ENCODE measurements at places on chromosomes 16 and 17. TPM values are rescaled to one million over a fixed set of nuclear protein-coding genes. Genes with fewer than 3 reads are reported as not detected.

GRCh38 chr17:58913971-58914769, 158.5 kb downstream of the PPM1E start:
- no peak for DNase-seq

C17orf67 gene
- 2.4 TPM for total RNA-seq

DNA sequence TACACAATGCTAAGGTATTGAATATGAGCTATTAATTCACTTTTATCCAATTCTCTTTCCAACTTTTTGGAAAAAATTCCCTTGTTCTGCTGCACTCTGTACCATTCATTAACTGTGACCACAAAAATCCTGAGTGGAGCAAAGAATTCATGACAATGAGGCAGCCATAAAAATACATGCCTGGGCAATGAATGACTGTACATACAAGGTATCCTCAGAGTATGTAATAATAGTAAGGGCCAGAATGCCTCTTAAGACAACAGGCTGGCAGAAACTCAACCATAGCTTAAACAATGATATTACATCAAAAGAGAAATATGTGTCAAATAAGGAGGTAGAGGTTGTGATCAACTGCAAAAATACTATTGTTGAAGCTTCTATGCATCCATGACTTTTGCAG, 74.7 kb upstream of the CA10 start:
- no peak for DNase-seq

DNA sequence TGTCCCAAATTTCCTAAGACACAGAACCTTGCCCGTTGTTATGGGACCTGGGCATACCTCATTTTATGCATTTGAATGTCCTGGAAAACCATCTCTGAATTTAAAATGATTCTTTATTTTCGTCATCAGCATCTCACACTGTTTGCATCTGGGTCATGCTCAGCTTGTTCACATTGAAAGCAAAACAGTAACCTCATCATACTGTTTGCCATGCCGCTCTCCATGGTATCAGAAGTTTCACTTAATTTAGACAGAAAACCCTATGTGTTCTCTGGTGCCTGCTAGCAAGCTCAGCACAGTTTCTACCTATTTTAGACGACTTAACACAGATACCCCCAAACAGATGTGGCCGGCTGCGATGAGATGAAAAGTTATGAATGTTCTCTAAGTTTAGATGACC, 292.1 kb downstream of the SNX29 start:
- DNase-seq: no peak

NFATC2IP gene
- 30.2 TPM for total RNA-seq

DNA sequence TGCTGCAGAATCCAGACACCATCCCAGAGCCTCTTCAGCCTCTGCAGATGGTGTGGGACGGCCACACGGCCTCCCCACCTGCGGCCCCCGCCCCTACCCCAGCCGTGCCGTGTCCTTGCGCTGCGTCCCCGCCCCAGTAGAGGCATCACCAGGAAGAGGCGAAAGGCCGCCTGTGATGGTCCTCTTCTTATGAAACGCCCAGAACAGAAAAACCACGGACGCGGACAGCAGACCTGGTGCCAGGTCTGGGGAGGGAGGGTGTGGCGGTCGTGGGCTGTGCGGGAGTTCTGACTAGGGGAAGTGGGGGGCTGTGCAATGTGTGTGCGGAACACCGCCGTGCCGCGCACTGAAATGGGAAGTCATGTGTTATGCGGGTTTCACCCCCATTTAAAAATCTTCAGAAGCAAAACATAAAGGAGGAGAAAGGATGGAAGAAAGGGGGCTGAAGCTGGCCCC, 25.5 kb downstream of the ACSF3 start:
- peak; percentile 68 for DNase-seq

GRCh38 chr17:70105641-70106040, 30.6 kb downstream of the KCNJ16 start:
- DNase-seq: no peak

- no peak for DNase-seq
These were observed 14.7 kb downstream of the C16orf96 start for GRCh38 chr16:4570688-4571321.

- no peak for DNase-seq
These were observed 72.8 kb downstream of the WWP2 start for GRCh38 chr16:69834807-69835466.

TNFSF13 gene
- total RNA-seq: 15.3 TPM

DNA sequence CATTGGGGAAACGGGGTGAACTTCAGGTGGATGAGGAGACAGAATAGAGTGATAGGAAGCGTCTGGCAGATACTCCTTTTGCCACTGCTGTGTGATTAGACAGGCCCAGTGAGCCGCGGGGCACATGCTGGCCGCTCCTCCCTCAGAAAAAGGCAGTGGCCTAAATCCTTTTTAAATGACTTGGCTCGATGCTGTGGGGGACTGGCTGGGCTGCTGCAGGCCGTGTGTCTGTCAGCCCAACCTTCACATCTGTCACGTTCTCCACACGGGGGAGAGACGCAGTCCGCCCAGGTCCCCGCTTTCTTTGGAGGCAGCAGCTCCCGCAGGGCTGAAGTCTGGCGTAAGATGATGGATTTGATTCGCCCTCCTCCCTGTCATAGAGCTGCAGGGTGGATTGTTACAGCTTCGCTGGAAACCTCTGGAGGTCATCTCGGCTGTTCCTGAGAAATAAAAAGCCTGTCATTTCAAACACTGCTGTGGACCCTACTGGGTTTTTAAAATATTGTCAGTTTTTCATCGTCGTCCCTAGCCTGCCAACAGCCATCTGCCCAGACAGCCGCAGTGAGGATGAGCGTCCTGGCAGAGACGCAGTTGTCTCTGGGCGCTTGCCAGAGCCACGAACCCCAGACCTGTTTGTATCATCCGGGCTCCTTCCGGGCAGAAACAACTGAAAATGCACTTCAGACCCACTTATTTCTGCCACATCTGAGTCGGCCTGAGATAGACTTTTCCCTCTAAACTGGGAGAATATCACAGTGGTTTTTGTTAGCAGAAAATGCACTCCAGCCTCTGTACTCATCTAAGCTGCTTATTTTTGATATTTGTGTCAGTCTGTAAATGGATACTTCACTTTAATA, 7.0 kb upstream of the TMEM235 start:
- DNase-seq: no peak

GJC1 gene
- total RNA-seq: under 0.01 TPM

GPR139 gene
- total RNA-seq: not detected

AIPL1 gene
- not detected for total RNA-seq

- no peak for DNase-seq
These were observed 162.3 kb downstream of the KATNIP start for GRCh38 chr16:27712251-27712711.

HNF1B gene
- under 0.01 TPM for total RNA-seq

CNTNAP1 gene
- total RNA-seq: 0.81 TPM

GRCh38 chr17:57723427-57724025, 21.6 kb downstream of the CCDC182 start:
- no peak for DNase-seq

KRT16 gene
- total RNA-seq: not detected

GRCh38 chr17:53950207-53950857, 127.6 kb downstream of the KIF2B start:
- no peak for DNase-seq

DNA sequence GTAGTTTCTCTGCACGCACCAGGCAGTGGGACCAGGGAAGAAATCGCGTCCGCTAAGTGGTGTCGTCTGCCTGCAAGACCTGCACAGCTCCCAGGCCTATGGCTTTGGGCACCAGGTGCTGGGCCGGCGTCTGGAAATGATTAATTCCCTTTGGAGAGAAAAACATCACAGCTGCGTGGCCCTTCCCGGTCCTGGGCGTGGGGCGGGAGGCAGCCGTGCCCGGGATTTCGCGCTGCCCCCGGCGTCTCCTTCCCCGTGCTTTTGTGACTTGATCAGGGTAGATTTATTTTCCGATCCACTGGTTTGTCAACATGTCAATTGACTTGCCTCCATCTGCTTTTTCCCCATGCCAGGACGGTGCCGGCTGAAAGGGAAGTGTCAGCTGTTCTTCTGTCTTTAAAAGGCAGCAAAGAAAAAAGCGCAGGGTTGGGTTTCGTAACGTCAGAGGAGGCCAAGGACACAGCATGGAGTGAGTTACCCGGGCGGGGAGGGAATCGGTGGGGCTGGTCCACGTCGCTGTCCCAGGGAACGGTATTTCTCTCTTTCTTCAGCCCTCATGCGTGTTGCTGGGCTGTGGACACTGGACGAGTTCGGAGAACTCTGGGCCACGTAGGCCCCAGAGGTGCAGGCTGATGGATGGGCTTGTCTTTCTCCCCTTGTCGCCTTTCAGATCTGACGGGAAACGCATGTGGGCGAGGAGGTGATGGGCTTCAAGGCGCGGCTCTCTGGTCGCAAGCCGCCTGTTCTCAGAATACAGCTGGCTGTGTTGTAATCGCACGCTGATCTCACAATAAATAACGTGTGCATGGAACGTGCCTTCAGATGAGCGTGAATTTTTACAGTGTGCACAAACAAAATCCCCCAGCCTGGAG, 188.1 kb upstream of the ZNF469 start:
- DNase-seq: no peak

TERB1 gene
- total RNA-seq: not detected

IRX6 gene
- not detected for total RNA-seq

DNA sequence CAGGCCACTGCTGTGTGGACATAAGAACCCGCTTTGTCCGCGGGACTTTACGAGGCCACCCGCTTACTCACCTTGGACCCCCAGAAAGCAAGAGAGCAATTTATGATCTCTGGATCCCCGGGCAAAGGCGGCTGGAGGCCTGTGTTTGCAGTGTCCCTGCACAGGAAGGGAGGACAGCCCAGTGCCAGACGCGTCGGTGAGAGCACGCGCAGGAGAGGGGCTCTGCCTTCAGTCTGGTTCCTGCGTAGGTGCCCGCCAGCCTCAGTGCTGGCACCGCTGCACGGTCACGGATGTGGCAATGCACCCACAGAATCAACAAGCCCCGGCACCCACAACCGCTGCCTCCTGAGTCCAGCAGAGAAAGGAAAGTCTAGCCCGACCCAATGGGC, 248.4 kb downstream of the C16orf95 start:
- DNase-seq: no peak

GRCh38 chr16:80887062-80887461, 82.7 kb upstream of the CDYL2 start:
- DNase-seq: no peak

DNA sequence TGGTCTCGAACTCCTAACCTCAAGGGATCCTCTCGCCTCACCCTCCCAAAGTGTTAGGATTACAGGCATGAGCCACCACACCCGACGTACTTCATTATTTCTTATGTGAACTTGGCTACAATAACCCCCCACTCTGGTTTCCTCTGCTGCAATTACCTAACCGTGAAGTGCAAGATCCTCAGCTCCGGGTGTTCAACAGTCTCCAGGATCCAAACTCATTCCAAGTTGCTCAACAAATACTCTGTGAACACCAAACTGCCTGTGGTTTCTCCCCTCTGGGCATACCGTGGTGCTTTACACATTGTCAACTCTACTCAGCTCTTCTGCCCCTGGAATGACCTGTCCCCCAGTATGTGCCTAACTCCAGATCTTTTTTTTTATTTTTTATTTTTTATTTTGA, 6.8 kb upstream of the SULT1A1 start:
- DNase-seq: no peak

- DNase-seq: no peak
These were observed 93.4 kb downstream of the IRF8 start for GRCh38 chr16:85992359-85992758.

GRCh38 chr16:31194898-31195297, 7.7 kb downstream of the PYCARD start:
- no peak for DNase-seq

GRCh38 chr17:81429821-81430551, 34.7 kb downstream of the BAHCC1 start:
- peak; percentile 80 for DNase-seq

FLYWCH1 gene
- 28.3 TPM for total RNA-seq

GRCh38 chr16:87045466-87046216, 271.6 kb downstream of the C16orf95 start:
- DNase-seq: no peak

- no peak for DNase-seq
These were observed 4.9 kb downstream of the TIMM22 start for GRCh38 chr17:1001640-1002411.

GRCh38 chr17:28346746-28347246, 10.5 kb downstream of the POLDIP2 start:
- DNase-seq: no peak

DNA sequence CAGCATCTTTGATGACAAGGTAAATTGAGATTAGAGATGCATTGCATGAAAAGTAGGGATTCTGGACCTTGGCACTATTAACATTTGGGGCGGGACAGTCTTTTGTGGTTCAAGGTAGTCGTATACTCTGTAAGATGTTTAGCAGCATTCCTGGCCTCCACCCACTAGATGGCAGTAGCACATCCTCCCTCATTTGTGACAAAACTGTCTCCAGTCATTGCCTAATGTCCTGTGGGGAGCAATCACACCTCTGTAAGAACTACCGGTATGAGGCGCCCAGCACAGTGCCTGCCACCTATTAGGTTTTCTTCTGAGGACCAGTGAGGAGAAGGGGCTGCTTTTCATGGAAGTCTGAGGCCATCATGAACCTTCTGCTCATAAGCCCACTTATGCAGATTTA, 180.8 kb downstream of the RBFOX1 start:
- DNase-seq: peak; percentile 4

Data from hematopoietic multipotent progenitor cell (in vitro differentiated cells).